ENCODE measurements at places on chromosomes 3 and 15.

DNA sequence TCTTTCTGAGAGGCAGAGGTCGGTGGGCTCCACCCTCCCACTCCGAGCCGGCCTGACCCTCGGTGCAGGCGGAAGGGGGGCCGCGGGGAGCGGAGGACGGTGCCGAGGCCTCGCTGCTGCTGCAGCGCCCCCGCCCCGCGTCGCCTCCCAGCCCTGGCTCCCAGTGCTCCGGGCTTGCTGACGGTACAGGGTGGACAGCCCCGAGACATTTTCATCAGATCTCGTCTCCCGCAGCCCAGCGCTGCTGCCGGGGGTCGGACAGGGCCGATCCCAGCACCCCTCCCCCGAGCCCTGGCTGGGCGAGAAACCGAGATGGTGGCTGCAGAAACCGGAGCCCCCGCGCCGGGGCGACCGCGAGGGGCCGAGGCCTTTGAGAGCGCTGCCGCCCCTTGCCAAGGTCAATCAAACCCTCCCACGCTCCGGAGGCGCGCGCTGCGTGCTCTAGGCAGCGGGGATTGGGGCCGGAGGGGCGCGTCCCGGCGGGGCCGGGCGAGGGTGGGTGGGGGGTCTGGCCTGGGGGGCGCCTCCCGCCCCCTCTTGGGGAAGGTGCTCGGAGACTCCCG is 42.5 kb downstream of the EPHB3 start:
- no peak for DNase-seq

- DNase-seq = no peak
Observed at GRCh38 chr3:187909866-187910265, 164.6 kb upstream of the BCL6 start.

DNA sequence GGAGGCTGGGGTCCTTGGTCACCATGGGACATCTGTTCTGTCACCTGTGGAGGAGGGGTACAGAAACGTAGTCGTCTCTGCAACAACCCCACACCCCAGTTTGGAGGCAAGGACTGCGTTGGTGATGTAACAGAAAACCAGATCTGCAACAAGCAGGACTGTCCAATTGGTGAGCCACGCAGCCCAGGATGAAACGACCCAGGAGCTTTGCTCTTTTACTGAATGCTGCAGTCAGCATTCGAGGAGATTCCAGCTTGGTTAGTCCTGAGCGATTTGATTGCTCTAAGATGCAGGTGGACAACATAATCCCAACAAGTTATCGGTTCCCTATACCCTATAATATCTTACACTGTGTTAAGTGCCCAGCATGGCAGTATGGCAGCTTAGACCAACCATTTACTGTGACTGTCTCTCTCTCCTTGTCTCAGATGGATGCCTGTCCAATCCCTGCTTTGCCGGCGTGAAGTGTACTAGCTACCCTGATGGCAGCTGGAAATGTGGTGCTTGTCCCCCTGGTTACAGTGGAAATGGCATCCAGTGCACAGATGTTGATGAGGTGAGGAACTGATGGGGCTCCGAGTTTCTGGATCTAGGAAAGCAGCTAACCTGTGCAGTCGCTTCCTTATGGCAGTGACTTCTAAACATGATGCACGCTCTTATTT is 7.8 kb downstream of the THBS1 start:
- no peak for DNase-seq

DNA sequence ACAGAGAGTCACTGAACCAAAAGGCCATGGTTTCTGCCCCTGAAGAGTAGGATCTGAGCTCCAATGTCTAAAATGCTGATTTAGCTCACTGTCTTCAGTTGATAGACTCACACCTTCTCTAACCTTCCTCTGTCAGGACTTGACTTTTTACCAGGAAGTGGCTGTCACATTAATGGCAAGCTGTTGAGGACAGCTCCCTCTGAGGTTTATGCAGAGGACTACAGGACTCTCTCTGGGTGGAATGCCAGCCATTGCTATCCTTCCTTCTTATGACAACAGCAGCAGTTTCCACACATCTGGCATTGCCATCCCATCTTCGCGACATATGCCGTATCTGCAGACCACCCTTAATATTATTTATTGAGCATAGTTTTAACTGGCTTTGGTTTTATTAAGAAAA is 103.8 kb upstream of the PRICKLE2 start:
- no peak for DNase-seq

DNA sequence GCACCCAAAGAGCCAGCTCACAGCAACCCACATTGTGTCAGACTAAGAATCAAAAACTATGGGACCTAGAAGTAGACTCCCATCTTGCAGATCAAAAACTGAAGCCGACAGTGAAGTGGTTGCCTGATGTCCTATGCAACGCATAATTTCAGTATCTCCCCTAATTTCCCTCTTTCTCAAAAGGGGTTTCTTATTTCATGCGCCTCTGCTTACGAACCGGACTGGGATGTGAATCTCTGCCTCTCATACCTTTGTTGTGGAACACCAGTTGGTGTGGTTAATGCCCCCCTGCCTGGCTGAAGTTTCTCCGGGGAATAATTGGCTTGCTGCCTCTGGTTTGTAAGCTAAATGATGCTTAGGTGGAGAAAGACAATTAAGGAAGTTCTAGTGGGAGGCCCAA is 514 bp upstream of the FAM174B start:
- no peak for DNase-seq

- no peak for DNase-seq
Observed at GRCh38 chr15:51731549-51732267, 5.7 kb downstream of the LYSMD2 start.

- no peak for DNase-seq
Observed at GRCh38 chr3:69189487-69189886, 67.1 kb upstream of the LMOD3 start.

DNA sequence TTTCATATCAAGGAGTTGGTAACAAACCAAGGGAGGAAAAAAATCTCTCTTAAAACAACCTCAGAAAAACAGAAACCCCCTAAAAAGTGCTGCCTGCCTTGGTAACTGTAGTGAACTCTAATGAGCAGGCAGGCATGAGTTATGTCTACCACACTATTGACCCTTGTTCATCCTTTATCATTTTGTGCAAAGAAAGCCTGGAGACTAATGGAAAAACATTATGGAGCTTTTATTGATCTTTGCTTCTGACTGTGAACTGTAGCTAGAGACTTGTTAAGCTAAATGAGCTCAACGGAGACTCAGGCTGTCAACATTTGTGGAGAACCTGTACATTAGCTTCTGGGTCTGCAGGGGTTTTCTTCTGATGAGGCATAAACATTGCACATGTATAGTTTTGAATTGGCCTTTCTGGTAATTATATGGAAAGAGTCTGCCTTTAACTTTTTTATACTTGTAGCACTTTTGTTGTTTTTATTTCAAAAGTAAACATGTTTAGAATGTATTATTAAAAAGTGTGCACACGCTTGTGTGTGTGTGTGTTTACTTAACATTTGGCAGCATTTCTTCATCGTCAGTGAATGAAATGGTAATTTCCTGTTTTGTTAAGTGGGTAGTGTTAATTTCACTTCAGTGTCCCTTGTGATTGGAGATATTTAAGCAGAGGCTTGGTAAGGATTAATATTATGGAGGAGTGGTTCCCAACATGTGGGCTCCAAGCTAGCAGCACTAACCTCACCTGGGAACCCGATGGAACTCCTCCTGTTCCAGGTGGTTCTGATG is 15.9 kb upstream of the SPTSSB start:
- DNase-seq = no peak

DNA sequence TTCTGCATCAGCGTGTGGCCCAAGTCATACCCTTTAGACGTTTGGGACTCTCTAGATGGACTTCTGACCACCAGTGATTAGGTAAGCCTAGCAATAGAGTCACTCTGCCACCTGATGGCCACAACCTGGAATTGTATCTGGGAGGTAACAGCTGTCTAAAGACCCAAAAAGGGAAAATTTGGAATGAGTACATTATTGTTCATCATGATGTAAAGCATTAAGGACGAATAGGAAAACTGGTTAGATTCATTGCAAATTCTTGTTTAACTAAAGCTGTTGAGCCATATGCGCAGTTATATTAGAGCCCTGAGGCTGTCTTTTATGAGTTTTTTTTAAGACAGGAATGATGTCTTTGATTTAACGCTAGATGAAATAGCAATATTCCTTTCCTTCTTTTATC is 63.6 kb downstream of the FAM81A start:
- no peak for DNase-seq

DNA sequence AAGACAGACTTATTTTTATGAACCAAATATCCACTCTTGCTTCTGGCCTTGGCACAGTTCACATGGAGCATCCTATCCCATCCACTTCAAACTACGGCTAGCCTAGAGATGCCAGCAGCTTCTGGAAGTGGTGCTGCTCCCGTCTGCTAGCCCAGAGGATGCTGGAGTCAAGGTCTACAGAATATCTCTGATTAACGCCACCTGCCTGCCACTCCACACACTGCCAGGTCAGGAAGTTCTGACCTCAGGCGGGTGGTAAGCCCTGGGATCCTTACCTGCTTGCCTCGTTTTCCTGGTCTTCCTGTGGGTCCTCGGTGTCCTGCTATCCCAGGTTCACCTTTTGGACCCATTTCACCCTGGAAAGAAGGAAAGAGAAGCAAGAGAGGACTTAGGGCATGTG is 42.9 kb downstream of the EAF1 start:
- DNase-seq = no peak

DNA sequence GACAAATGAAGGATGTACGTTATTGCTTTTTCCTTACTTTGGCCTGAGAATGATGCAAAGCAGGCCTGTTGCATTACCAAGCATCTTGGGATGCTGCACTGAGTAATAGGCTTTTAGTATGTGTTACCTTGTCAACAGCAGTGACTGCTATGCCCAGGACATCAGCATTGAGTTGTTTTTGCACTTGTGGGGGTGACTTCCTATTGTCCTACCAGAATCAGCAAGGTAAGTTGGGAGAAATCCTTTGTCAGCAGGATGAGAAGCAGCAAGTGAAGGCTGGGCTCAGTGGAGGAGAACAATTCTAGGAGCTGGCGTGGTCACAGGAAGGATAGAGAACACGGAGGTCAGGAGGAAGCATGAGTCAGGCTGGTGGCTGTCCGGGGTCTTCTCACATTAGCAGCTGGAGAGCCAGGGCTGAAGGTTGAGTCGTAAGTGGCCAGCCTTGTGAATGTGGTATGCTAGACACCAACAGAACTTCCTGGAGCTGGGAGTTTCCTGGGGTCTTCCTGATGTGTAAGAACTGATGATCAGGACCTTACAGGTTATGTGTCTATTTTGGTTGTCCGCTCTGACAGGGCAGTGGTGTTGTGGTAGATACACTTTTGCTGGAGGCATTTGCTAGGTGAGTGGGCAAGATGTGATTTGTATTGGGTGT is 142.7 kb downstream of the FNDC3B start:
- no peak for DNase-seq

GRCh38 chr3:101849714-101850245 is 466 bp downstream of the NFKBIZ start:
- peak; percentile 95 for DNase-seq

DNA sequence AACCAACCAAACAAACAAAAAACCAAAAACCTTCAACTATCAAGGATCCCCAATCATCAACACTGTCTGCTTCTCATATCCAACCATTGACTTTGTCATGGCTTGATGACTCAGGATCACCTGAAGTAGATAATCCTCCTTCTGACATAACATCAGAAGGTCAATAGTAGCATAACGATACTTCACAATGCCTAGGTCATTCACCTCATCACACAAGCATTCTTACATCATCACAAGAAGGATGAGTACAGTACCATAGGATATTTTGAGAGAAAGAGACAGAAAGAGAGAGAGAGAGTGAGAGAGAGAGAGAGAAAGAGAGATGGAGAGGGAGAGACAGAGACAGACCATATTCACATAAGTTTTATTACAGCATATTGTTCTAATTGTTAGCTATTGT is 42.1 kb downstream of the SPATA16 start:
- no peak for DNase-seq

DNA sequence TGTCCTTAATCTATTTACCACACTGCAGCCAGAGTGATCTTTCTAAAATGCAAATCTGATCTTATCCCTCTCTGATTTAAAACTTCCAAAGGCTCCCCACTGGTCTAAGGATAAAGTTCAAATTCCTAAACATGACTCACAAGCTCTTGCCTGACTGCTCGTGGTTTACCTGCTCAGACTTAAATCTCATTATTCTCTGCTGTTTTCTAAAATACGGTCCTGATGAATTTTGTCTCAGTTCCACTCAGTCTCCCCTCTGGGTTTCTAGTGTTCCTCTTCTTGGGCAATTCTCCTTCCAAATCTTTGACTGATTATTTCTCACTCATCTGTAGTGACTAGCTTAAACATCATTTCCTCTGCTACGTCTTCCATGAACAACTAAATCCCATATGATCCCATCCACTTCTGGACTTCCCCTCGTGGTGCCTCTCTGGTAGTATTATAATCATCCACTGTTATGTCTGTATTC is 108.3 kb downstream of the P3H2 start:
- DNase-seq = no peak

DNA sequence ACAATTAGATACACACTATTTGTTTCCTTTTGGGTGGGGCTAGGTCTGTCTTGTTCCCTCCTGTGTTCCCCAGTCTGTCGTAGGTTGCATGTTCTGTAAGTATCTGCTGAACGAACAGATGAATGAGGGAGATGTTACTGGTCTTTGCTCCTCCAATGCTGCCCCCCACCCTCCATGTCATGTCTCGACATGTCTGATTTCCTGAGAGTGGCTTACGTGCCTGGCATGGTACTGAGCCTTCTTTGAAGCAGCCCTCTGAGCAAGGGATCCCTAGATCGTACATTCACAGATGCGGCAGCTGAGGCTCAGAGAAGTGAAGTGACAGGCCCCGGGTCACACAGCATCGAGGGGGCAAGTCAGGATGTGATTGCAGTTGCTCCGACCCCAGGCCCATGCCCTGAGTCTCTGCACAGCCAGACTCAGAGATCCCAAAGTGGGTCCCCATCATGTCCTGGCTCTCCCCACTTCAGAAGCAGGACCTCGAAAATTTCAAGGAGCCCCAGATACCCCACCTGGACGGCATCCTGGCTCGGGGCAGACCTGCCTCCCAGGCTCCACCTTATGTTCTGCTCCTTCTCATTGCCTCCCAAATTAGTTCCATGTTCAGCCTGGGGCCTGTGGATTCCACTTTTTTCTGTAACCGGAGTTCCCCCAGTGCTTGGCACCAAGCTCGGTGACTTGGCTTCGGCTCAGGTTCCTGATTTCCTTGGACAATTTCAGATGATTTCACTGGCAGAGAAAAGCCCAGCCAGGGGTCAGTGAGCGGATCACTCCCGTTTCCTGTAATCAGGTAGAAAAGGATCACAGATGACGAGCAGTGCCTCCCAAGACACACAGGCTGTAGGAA is 24.7 kb downstream of the GOLGA6L2 start:
- no peak for DNase-seq

- no peak for DNase-seq
Observed at GRCh38 chr3:97885931-97886824, 64.4 kb downstream of the CRYBG3 start.

DNA sequence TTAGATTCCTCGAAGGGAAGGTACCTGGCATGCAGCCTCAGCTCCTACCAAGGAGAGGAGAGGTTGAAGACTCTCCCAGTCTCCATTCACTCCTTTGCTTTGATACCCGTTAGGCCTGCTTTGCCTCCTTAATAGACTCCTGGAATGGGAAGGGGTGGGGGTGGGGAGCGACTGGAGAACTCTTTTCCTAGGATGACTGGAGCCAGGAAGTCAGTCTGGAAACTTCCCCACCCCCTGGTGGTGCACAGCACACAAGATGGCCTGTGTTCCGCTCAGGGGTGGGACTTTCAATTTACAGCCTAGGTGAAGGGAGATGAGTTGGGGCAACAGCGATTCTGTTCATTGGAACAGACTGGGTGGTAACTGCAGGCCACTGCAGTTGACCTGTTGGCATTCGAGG is 21.4 kb upstream of the CELF6 start:
- no peak for DNase-seq

Measured in spleen (tissue), 13 donors.